ENCODE measurements at places on chromosomes 12 and 14.

- DNase-seq = no peak
These were observed at the start of gene ATL1 for GRCh38 chr14:50559990-50560930. TSS of gene ATL1 (plus strand) at chr14:50560145. CDS start at chr14:50560266, 121 bp downstream.

DNA sequence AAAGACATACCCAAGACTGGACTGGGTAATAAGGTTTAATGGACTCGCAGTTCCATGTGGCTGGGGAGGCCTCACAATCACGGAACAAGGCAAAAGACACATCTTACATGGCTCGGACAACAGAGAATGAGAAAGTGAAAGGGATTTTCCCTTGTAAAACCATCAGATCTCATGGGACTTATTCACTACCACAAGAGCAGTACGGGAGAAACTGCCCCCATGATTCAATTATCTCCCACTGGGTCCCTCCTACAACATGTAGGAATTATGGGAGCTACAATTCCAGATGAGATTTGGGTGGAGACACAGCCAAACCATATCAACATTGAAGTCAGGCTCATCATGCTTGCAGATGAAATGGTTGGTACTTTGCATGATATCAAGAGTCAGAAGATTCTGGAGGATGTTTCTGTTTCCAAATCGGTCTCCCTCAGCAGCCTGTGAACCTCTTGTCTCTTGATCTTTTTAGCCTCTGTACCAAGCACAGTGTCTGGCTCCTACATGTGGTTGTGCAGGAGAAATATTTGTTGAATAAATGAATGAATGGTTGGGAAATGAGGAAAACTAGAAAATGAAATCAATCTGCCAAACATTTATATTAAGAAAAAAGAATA is 98.6 kb downstream of the VRK1 start:
- DNase-seq = peak; percentile 61

- DNase-seq = no peak
These were observed 183.7 kb downstream of the VRK1 start for GRCh38 chr14:96980835-96981234.

DNA sequence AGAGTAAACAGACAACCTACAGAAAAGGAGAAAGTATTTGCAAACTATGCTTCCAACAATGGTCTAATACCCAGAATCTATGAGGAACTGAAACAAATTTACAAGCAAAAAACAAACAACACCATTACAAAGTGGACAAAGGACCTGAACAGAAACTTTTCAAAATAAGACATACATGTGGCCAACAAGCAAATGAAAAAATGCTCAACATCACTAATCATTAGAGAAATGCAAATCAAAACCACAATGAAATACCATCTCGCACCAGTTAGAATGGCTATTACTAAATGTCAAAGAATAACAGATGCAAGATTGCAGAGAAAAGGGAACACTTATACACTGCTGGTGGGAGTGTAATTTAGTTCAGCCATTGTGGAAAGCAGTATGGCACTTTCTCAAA is 125.8 kb downstream of the C12orf42 start:
- peak; percentile 78 for DNase-seq

- no peak for DNase-seq
These were observed 211.8 kb downstream of the SNAPC1 start for GRCh38 chr14:61973981-61974380.

DNA sequence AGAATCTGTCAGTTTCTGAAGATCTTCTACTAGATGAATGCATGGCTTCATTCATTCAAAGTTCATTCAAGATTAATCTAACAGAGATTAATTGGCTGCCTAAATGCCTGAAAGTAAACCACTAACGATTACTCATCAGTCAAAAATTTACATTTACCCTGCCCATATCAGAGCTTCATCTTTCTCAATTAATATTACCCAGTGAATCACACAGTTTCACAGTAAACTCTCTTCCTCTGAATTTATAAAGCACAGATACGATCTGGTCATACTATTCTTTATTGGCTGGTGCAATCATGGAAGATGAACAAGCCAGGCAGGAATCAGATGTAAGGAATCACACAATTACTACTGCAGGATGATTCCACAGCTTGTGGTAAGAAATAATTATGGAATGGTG is 377.7 kb downstream of the SLC16A7 start:
- DNase-seq = no peak

DNA sequence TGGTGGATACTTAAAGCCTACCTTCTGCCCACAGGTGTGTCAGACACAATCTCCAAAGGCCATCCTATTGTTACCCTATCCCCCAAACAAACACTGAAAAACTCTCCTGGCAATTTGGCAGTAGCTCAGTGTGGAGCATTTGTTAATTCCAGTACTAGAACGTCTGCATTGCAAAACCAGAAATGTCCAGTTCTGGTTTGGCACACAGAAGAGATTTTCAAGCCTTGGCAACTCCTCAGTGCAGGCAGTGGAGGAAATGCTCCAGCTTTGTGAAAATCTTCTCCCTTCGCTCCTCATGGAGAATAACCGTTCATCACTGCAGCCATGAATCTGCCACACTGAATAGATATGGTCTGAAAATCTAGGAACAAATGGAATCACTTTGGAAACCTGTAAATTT is 5.3 kb upstream of the SOCS2 start:
- DNase-seq = no peak

DNA sequence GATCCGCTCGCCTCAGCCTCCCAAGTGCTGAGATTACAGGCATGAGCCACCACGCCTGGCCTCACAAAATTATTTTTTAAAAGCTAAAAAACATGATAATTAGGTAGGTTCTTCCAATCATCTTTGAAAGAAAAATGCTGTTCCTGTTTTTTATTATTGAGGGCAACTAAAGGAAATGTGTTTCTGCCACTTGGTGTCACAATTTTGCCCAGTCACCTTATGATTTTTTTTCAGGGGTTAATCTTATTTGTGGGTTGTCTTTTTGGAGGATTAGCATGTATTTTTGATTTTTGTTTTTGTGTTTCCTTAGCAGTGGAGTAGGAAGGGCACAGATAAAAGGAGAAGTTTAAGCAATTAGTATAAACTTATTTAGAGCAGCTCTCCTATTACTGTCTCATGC is 79.8 kb downstream of the PRORP start:
- DNase-seq = no peak

DNA sequence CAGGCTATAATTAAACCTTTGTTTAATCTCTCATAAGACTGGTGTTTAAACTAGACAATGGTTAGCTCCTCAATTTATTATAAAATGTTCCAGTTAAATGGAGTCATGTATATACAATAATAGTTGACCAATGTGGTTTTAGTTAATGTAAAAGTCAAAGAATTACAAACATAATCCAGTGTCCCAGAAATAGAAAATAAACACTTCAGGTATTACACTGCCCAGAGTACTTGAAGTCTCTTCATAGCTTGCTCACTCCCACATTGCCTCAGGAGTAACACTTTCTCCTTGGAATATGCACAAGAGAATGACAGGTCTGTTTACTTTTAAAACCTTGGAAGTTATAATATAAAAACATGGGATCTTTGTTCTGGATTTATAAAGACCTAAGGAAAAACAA is 60.5 kb downstream of the SLC38A1 start:
- no peak for DNase-seq

DNA sequence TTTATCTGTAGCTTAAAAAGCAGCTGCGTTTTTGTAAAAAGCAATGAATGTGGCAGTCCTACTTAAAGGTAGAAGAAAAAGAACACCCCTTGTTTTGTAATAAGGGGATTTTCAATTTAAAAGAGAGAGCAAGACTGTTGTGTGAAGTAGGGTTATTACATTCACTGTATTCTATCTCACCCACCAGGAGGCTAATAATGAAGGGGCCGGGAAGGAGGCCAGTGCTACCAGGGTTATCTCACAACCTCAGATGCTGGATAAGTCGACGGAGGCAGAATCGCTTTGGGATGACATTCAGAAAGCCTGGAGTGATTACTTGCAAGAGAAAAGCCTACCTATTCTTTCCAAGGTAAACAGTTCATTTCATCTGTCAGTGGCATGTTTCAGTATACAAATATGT is 97.7 kb downstream of the RMST start:
- no peak for DNase-seq

- DNase-seq = no peak
These were observed 34.9 kb upstream of the HNF1A start for GRCh38 chr12:120943482-120943881.

- no peak for DNase-seq
These were observed 1.1 kb downstream of the NUMB start for GRCh38 chr14:73457041-73457923.

DNA sequence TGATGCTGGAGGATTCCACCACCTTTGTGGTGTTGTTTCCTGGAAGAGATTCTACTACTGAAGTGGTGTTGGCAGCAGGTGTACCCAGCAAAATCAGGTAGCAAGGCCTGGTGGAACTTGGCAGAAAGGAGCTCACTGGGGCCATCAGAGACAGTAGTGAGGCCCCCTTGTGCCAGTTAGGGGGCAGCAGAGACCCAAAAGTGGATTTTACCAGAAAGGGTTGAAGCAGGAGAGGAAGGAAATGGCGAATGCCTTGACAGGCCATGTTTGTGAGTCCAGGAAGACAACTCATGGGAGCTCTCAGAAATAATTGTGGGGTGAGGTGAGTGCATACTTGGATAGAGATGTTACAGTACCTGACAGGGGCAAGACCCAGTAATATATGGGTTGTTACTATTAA is 137.7 kb upstream of the FGD4 start:
- no peak for DNase-seq

- DNase-seq = no peak
These were observed 16.8 kb upstream of the FAR2 start for GRCh38 chr12:29132316-29132715.

DNA sequence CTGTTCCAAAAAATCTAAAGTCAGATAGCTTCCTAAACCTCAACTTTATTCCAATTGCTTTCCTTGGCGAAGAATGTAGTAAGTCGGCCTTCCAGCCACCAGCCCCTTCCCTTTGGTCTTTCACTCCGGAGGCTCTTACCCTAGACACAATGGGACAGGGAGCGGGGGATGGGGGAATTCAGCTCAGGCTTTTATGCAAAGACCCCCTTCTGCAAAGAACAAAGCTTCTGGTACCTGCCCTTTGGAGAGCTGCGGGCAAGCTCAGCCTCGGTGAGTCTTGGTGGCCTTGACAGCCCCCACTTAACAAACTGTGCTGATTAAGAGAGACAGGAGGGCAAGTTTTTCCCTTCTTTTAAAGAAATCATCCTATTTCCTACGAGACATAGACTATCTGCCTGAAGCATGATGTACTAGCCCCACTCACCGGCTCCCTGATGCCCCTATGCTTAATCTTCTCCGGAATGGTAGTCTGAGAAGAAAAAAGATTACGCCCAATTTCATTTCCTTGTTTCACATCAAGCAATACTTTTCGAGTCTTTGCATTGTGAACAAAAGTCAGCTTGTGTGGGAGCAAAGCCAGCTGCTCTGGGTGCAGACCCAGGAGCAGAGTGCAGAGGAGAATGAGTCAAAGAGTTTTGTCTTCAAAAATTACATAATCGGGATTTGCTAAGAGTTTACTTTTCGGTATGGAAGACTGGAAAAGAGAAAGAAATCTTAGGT is 1.5 kb upstream of the NANOG start:
- DNase-seq = no peak

DNA sequence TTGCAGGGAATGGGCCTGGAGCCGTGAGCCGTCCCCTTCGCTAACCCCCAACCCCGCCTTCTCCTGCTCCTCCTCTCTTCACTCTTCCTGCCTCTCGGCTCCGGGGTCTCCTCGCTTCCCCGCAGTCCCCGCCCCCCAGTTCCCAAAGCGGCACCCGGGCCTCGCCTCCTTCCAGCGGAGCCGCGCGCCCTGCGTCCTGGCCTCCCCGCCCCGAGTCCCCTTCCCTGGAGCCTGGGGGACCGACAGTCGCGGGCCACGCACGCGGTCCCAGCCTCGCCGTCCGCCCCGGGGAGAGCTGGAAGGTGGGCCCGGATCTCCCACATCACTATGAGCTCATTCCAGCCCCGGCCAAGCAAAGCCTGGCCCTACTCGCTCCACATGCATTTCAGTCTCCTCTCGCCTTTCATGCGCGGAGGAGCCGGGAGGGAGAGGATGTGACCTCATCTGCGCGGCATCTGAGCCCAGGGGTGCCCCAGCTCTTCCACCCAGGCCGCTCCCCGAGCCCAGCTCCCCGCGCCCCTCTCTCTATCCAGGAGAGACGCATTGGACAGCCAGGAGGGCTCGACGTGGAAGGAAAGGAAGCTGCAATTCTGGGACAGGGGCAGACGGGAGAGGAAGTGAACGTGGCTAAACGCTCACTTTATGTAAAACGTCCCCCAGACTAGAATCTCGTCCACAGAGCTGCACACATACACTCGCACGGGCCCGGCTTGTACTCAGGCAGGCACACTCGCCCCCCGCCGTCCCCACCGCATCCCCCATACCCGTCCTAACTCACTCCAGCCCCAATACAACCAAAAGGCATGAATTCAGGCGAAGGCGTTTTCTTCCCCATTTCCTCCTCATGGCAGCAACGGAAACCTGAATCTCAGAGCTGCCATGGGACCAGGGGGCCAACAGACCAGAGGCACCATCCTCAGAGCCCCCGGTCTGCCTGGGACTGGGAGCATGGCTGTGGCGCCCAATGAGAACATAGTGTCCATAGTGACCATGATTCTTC is 108.7 kb upstream of the CCND2 start:
- DNase-seq = no peak

- no peak for DNase-seq
These were observed 41.9 kb downstream of the DCP1B start for GRCh38 chr12:1962051-1963020.

GRCh38 chr12:55250944-55251343 is 6.5 kb downstream of the OR6C74 start:
- DNase-seq = no peak

DNA sequence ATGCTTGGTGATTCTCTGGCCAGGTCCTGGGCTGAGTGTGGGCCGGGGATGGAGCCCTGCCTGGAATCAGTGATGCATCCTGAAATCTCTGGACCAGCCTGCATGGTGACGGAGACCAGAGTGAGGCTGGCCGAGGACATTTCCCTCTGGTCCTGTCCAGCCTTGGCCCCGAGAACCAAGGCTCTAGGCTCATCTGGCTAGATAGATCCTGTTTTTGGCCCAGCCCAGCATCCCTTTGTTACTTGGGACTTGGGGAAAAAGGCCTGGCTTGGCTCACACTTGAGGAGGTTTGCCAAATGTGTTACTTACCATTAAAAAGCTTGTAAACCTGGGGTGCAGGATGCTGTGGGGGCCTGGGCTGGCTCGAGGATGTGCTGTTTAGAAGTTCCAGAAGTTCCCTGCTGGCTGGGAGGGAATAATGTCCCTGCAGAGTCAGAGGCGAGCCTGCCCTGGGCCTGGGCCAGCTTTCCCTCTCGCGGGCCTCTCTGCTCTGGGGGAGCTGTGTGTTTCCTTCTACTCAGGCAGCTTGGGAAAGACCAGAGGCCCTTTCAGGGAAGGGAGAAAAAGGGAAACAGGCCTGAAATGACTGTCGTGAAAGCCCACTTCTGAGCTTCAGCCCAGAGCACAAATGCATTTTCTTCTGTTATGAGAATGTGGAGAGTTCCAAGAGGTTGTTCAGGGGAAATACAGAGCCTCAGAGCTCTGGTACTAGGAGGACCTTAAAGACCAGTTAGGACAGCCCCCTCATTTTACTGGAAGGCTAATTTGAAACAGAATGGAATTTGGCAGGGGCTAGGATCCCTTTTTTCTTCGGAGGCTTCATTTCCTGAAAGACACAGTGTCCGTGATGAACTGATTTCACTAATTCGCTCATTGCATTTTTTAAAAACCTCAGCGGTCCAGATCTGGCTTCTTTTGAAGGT is 47.2 kb upstream of the CTDSP2 start:
- no peak for DNase-seq

GRCh38 chr12:5293773-5294172 is 138.1 kb upstream of the NTF3 start:
- DNase-seq = no peak

- no peak for DNase-seq
These were observed 4.3 kb upstream of the PLEKHG6 start for GRCh38 chr12:6306151-6306550.

- DNase-seq = no peak
These were observed 29.2 kb downstream of the PRKD1 start for GRCh38 chr14:29898470-29898869.

Data from GM12878 (cell line).